ENCODE measurements at places on chromosomes 2 and 18. TPM values are rescaled to one million over a fixed set of nuclear protein-coding genes. Genes with fewer than 3 reads are reported as not detected.

- peak; percentile 51 for DNase-seq
Measured at GRCh38 chr2:212536817-212537725, 1.5 kb downstream of the ERBB4 start.

- no peak for DNase-seq
Measured at GRCh38 chr18:26468931-26469340, 79.4 kb downstream of the KCTD1 start.

GRCh38 chr2:22616031-22616430 lies 768.9 kb upstream of the KLHL29 start:
- no peak for DNase-seq

GRCh38 chr18:8998481-8999217 lies 103.8 kb upstream of the NDUFV2 start:
- no peak for DNase-seq

- DNase-seq, result no peak
Measured at GRCh38 chr2:140865837-140866236, 1265.0 kb downstream of the LRP1B start.

DNA sequence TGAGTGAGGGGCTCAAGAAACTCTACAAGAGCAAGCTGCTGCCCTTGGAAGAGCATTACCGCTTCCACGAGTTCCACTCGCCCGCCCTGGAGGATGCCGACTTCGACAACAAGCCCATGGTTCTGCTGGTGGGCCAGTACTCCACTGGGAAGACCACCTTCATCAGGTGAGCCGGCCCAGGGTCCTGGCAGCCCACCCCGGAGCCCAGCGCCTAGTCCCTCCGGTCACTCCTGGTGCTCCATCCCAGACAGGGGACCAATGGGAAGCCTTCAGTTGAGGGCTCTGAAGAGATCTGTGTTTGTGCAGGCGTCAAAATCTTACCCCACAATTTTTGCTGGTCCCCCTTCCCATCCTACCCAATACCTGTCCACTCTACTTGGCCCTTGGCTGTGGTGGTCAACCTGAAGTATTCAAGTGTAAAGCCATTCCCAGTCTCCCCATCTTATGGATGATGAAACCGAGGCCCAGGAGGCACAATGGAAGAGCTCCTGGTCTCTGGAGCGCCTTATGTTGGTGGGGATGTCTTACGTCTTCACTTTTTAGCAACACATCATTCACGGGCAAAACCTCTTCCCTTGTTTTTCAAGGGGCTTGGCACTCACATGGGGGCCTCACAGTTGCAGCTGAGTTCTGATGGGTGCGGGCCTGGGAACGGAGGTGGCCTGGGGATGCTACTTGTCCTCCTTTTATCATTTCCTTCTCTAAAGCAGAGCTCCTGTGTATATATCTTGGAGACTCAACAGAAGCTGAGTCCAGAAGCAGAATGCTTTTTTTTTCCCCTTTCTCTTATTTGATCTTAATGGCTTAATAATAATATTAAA lies 941 bp downstream of the EHD3 start:
- DNase-seq, result no peak

DNA sequence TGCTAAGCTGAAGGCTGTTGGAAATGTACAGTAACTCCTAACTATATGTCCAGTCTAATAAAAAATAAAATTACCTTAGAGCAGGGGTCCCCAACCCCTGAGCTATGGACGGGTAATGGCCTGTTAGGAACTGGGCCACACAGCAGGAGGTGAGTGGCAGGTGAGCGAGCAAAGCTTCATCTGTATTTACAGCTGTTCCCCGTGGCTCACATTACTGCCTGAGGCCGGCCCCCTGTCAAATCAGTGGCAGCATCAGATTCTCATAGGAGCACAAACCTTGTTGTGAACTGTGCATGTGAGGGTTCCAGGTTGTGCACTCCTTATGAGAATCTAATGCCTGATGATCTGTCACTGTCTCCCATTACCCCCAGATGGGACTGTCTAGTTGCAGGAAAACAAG lies 73.1 kb upstream of the CXCR4 start:
- DNase-seq, result no peak

DNA sequence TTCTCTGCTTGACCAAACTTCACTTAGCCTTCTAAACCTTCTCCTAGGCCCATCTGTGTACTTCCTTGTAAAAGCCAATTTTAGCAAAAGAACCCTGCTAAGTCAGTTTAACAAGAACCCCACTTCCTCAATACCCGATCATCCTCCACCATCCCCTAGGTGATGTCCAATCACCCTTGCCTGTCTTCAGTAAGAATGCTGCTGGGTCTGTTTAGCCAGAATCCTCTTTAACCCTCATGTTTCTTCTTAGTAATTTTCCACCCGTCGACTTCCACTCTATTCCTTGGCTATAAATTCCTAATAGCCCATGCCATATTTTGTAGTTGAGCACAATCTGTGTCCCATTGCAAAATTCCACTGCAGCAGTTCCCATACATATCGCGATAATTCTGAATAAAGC lies 780.0 kb upstream of the RAB6C start:
- DNase-seq, result no peak

GRCh38 chr2:210727549-210727948 lies 171.2 kb downstream of the CPS1 start:
- DNase-seq, result no peak

DNA sequence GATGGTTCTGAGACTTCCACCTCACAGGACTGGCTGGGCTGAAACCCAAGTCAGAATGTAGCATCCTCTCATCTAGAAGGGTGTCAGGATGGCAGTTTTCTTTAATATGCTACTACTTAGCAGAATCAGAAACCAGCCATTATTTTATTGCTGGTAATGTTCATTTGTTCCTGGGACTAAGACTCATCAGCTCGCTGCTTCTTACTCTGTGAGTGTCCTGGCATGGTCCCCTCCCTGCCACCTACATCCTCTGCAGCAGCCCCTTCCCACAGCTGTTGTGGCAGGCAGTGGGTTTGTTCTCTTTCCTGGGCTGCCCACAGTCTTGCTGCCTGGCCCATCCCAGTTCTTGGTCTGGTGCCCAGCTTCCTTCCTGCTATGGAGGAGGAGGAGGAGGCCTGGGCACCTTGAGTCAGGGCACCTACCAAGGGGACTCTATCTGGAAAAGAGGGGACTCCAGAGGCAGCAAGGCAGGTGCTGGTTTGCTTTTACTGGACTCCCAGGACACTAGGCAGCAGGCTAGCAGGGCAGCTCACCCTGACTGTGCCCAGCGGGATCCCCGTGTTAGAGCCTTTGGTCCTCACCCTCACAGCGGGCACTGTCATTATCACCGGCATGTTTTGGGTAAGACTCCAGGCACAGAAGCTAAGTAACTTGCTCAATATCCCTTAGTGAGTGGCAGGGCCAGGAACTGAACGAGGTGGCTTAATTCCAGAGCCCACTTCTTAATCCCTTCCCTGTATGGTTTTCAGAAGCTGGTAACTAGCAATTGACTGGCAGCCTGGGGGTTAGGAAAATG lies 62.1 kb downstream of the LRRFIP1 start:
- DNase-seq, result peak; percentile 73

DNA sequence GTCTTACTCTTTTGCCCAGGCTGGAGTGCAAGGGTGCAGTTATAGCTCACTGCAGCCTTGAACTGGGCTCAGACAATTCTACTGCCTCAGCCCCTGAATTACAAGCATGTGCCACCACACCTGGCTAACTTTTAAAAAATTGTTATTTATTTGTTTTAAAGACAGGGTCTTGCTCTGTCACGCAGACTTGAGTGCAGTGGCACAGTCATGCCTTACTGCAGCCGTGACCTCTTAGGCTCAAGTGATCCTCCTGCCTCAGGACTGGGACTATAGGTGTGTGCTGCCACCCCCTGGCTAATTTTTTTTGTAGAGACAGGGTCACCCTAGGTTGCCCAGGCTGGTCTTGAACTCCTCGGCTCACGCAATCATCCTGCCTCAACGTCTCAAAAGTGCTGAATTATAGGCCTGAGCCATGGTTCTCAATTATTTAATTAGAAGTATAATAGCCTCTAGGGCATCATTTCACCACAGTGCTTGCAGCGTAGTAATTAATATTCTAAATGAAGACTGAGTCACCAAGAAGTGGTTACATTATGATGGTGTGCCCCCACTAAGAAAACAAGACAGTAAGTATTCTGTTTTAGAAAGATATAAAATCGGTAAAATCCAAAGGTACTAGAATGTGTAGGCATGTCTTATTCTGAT lies 69.6 kb downstream of the EML4 start:
- DNase-seq, result no peak

DNA sequence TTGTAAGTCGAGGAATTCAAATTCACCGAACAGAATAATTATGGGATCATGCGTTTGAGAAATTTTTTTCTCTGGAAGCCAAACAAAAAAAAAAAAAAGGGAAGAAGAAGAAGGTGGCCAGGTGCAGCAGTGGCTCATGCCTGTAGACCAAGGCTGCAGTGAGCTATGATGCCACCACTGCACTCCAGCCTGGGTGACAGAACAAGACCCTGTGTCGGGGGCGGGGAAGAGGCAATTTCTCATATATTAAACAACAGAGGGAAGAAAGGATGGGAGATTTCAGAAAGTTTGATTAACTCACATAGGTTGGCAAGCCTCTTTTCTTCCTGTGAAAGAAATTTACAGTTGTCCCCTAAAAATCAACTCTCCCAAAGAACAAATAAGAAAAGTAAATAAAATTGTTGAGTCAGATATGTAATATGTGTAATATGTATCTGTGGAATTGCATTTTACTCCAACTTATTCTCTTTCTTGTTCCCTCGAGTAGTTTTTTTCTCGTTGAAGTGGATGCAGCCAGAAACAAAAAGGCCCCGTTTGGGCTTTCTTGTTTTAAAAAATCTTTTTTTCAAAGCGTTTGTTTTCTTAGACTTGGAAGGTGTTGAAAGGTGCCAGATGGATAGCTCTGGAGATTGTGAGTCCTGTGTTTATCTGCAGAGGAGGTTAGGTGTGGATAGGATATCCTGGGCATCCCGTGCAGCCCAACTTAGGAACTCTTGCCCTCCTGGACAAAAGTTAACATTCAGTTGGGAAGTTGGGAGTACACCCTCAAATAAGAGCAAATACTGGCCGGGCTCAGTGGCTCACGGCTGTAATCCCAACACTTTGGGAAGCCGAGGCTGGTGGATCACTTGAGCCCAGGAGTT lies 25.4 kb upstream of the FMNL2 start:
- no peak for DNase-seq

DNA sequence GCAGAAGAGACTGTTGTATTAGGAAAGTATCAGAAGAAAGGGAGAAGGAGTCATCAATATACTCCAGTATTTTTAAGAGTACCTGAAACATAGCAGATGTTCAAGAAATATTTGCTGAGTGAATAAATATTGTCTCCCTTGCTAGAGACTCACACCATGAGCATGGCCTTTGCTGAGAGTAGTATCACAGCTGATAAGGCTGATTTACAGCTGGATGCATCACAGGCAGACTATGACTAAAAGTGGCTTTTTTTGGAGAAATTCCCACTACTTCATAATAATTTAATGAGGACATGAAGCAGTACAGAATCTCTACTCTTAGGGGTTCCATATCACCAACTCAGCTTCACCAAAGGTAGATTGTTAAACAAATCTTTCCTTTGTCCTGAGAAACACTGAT lies 373.3 kb downstream of the RBM43 start:
- no peak for DNase-seq

DNA sequence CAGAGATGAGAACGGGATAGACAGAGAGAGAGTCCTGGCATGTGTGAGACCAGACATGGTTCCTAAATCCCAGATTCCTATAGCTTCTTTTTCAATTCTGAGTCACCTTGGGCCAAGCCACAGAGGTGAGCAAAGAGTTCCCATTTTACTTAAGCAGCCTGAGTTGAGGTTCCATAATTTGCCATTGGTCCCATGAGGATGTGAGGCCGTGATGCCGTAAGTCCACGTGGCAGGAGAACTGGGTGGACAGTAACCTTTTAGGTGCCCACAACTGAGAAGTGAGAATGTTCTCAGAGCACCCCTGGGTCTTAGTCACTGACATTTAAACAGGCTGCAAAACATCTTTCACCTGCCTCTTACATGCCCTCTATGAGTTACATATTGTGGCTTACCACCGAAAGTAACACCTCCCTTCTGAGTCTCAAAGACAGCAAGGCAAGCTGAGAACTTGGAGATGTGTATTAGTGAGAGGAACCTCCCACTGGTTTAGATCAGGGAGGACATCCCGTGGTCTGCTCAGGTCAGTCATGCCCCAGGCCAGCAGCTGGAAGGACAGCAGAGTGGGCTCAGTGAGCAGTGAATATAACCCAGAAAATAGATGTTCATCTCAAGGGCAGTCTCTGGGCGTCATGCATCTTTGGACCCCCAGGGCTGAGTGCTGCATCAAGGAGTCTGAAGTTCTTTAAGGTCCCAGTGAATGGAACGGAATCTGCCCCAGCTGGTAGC lies 127.9 kb upstream of the LGALSL start:
- DNase-seq, result no peak

GRCh38 chr2:68662466-68662865 lies 19.1 kb downstream of the PROKR1 start:
- DNase-seq, result no peak

- DNase-seq, result peak; percentile 47
Measured at GRCh38 chr2:205245001-205245400, 437.3 kb upstream of the NRP2 start.

DNA sequence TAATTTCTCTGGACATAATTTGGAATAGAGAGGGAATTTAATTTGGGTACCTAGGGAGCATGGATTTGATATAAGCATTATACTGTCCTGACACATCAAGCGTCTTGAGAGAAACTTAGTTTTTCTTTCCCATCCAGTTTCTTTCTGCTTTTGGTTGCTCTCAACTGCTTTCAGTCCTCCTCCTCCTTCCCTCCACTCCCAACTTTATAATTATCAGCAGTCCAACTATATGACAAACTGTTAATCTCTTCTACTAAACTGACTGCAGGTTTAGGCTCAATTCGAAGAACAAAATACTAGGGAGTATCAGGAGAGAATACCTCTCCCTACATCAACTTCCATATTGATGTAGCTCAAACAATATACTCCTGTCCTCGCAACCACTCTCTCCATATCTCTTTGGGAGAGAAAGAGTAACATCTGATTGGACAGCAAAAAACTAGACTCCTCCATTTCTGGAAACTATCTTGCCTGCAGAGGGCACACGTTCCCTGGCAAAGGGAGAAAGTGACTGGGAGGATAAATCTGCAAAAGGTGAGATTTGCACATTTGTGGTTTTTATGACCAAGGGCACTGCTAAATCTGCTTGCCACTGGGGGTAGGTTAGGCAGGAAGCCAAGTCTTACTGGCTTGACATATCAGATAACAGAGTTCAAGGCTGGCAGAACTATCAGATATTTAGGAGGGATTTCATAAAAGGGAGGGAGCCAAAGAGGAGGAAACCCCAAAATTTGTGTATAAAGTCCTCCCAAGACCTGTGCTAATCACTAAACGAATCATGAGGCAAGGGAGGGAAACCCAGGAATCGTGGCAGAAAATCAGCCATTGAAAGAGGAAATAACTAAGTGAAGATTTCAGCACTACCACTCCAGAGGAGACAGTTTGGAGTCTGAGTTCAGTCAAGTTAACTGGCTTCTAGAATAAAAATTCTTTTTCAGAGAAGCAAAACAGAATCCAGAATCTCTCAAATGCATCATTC lies 40.0 kb downstream of the ICA1L start:
- no peak for DNase-seq

GRCh38 chr18:21242141-21242779 lies at the start of gene GREB1L:
Gene GREB1L (plus strand): TSS chr18:21242232. CDS start chr18:21383519, 141,287 bp downstream.
- DNase-seq, result peak; percentile 71

GRCh38 chr18:13318731-13319501 lies 100.4 kb downstream of the LDLRAD4 start:
- DNase-seq, result no peak

Gene SLC66A2
- total RNA-seq, result 25.4 TPM

Gene GNAL
- total RNA-seq, result 5.1 TPM

Gene TMEM178A
- total RNA-seq, result 1.9 TPM

Gene MC5R
- total RNA-seq, result not detected

Gene RAMP1
- 138 TPM for total RNA-seq

Gene LHCGR
- total RNA-seq, result not detected

Gene HRH4
- not detected for total RNA-seq
